ENCODE measurements at places on chromosomes 1 and 21.
A peak's percentile ranks its signal among the peaks of the same experiment; 100 is the strongest.

- DNase-seq = no peak
These were observed 67.0 kb downstream of the CACHD1 start for GRCh38 chr1:64536836-64537490.

DNA sequence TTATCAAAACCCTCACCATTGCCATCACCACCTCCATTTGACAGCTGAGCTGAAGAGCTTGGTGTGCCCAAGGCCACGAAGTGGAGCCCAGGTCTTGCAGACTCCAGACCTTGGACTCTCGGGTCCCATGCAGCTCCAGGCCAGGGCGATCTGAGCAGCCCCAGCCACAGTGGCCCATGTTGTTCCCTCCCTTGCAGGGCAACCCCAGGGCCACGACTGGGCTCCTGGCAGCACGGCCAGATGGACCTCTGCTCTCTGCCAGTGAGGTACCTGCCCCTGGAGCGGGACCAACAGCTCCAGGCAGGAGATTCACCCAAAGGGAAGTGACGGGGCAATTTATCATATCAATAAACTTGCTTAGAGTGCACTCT is 182.7 kb upstream of the VAMP3 start:
- no peak for DNase-seq

DNA sequence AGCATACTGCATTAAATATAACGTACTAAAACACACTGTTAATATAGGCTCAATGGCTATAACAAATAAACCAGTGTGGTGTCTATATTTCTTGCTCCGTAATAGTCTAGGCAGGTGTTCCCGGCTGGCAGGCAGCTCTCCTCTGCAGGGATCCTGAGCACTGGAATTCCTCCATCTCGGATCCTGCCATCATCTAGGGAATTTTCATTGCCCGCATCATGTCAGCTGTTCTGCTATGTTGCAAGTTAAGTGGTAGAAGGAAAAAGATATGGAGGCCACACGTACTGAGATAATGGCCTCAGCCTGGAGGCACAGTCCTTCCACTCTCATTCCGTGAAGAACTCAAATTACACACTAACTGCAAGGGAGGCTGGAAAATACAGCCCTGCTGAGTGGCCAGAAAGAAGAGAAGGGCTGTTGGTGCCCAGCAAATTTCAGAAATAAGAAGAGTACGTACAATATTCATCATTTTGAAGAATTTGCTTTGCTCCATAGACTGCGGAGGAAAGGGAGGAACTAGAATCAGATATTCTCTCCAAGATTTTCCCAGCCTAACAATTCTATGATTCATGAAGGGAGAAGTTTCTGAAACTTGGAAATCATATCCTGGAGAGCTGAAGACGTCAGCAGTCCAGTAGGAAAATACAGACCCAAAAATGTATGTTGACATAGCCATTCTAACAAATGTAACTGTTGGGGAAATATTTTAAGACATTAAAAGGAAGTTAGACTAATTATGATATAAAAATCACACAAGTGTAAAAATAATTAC is 263.3 kb downstream of the MRPL39 start:
- no peak for DNase-seq

GRCh38 chr1:218499011-218499691 is 154.0 kb downstream of the TGFB2 start:
- DNase-seq = peak; percentile 81

DNA sequence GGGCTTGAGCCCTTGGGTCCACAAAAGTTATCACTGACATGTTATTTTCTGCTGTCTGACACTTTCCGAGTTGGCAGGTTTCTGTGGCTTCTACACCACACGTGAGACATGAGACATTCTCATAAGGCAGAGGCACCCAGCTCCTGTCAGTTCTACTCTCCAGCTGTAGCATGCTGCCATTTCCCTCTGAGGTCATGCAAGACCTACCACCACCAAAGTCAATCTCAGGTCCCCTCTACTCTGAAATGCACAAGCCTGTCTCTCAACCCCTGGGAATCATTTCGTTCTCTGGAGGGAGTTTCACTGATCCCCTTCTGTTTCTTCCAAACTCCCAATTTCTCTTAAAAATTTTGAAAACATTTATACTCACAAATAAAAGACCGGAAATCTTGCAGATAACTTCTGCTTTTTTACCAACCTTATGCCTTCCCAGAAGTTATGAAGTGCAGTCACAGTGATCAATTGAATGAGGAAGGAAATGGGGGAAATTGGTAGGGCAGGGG is 39.5 kb upstream of the CR2 start:
- DNase-seq = peak; percentile 8

DNA sequence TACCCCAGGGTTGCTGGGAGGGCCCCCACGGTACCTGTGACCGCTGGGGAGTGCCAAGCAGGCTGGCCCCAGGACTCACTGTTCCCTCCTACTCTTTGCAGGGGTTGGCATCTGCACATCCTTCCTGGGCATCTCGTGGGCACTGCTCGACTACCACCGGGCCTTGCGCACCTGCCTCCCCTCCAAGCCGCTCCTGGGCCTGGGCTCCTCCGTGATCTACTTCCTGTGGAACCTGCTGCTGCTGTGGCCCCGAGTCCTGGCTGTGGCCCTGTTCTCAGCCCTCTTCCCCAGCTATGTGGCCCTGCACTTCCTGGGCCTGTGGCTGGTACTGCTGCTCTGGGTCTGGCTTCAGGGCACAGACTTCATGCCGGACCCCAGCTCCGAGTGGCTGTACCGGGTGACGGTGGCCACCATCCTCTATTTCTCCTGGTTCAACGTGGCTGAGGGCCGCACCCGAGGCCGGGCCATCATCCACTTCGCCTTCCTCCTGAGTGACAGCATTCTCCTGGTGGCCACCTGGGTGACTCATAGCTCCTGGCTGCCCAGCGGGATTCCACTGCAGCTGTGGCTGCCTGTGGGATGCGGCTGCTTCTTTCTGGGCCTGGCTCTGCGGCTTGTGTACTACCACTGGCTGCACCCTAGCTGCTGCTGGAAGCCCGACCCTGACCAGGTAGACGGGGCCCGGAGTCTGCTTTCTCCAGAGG is 6.8 kb downstream of the XKR8 start:
- no peak for DNase-seq

GRCh38 chr1:77776007-77776700 is 3.3 kb upstream of the MIGA1 start:
- no peak for DNase-seq

DNA sequence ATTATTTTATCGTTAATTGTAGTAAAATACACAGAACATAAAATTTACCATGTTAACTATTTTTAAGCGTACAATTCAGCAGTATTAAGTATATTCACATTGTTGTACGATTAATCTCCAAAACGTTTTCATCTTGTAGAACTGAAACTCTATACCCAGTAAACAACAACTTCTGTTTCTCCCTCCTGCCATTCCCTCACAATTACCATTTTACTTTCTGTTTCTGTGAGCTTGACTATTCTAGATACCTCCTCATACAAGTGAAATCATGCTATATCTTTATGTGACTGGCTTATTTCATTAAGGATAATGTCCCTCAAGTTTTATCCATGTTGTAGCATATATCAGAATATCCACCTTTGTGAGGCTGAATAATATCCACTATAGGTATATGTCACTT is 156.8 kb downstream of the ST6GALNAC3 start:
- no peak for DNase-seq

DNA sequence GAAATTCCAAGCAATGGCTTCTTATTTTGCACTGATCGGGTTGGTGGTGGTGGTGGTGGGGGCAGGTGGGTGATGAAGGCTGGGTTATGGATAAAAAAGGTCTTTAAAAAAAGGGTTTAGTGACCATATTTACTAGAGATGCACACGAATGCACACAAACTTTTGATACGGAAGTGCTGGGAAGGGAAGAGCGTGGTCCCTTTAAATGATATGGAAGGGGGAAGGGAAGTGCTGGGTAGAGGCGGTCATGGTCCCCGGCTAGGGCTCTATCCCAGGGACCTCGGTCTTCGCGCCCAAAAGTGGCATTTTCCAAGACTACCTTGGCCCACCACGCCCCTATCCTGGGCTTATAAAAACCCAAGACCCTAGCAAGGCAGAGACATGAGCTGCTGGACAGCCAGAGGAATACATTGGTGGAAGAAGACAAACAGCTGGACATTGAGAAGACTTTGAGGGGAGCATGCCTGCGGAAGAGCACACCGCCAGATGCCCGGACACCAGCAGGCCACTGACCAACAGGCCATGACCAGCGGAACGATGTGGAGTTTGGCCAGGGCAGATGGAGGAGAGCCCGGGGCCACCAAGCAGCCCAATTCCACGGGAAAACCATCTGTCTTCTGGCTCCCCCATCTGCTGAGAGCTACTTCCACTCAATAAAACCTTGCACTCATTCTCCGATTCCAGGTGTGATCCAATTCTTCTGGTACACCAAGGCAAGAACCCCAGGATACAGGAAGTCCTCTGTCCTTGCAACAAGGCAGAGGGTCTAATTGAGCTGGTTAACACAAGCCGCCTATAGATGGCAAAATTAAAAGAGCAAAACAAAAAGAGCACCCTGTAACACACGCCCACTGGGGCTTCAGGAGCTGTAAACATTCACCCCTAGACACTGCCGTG is 1720.2 kb downstream of the MRPL39 start:
- DNase-seq = no peak

DNA sequence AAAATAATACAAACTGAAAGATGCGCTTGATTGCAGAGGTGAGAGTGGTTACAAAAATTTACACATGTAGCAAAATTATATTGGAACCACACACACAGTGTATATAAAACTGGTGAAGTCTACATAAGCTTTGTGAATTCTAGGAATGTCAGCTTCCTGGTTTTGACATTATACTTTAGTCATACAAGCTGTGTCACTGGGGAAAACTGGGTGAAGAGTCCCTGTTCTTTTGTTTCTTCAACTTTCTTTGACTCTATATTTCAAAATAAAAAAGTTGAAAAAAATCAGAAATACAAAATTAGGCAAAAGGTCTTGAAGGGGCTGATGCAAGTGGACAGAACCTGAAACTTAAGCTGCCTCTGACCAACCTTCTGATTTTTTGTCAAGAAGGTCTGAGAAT is 3.0 kb downstream of the C1QC start:
- DNase-seq = no peak

DNA sequence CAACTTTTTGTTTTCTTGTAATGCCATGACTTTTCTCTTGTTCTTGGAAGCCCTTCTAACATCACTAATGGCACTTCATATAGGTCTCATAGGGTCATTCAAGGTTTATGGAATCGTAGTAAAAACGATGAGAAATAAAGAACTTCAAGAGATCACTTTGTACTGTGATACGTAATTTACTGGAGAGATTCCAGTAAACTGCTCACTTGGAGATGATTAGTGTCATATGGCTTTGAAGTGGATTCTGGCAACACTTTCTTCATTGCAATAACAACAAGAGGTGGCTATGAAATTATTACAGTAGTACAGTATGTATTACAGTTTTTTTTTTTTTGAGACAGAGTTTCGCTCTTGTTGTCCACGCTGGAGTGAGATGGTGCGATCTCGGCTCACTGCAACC is 103.4 kb downstream of the RUSC1 start:
- DNase-seq = no peak

DNA sequence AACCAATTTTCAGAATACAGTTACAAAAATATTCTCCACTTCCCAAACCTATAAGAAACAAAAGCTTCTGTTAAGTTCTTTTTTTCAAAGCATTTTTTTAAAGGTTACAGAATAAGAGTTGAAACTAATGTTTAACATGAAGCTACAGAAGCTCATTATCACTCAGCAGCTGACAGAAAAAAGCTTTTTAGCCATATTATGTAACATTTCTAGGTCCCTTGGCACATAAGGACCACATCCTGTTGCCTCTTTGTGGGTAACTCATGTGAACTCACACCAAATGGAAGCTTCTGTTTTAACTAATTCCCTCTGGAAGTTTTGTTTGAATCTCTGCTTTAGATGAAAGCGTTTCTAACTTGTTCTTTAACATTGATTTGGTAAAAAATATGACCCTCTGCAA is 242.5 kb upstream of the TMPRSS15 start:
- no peak for DNase-seq

DNA sequence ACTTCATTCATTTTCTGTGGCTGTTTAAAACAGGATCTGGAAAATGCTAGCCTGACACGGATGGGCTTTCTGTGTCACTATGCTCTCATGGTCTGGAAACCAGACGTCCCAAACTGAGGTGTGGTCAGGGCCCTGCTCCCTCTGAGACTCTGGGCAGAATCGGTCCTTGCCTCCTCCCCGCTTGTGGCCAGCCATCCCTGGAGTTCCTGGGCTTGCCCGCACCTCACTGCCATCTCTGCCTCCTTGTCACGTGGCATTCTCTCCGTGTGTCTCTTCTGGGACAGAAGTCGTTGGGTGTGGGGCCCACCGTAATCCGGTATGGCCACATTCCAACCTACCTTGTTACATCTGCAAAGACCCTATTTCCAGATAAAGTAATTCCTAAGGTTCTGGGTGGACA is 10.1 kb upstream of the ACTRT2 start:
- no peak for DNase-seq

DNA sequence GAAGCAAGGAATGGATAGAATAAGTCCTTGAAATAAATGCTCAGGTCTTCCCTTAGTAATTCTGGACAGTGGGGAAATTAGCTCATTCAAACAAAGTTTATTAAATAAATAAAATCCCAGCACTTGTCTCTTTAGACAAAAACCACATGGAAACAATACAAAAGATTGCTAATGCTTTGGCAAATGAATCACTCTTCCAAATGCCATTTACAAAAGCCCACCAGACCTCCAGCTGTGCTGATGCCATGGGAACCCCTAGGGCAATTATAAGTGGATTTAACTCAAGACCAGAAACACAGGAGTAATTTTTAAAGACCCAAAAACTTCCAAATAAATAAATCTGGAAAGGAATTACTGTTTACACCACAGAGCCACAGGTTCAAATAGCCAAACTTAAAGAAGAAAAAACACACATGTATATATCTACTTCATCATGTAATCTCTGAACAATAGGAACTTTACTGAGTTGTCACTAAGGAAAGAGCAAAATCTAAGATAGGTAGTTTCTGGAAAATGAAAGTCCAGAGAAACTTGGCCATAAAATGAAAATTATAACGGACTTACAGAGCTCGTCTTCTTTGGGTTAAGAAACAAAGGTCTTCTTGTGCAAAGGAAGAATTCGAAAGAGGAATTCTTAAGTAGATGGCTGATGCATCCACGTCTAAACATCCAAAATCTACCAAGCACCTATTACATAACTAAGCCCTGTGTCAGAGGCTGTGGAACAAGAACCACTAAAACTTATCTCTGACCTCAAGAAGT is 399.4 kb downstream of the SMYD3 start:
- no peak for DNase-seq

DNA sequence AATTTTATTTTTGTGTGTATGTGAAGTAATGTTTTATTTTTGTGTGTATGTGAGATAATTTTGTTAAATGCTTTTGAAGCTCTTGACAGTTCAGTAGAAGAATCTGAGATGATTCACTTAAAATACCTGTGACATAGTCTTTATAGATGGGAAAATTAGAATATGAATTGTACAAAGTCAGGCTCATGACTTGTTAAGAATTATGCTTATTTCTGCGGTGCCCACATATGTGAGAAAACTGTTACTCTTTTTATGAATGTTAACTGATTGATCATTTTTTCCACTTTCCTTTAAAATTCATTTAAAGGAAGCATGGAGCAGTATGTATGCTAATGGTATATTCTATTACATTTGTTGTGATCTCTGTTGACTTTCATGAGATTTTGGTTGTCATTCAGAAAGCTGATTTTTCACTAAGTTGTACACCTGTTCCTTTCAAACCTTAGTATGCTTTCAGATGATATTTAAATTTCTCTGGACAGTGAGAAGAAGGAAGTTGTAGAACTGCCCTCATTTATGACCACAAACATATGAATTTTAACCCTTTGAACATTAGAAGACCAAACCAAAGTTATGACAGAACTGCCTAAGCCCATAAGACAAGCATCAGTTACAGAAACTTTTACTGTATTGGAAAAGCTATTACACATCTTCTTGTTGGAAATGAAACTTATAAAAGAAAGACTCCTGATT is 110.1 kb downstream of the POU2F1 start:
- no peak for DNase-seq

Measured in muscle of back (tissue), 13 donors.